ENCODE measurements at places on chromosomes 2 and 18.

- no peak for DNase-seq
These were observed 294.2 kb downstream of the NDUFA10 start for GRCh38 chr2:239730897-239731296.

GRCh38 chr2:126906781-126907180 is 8.1 kb downstream of the TEX51 start:
- DNase-seq: no peak

DNA sequence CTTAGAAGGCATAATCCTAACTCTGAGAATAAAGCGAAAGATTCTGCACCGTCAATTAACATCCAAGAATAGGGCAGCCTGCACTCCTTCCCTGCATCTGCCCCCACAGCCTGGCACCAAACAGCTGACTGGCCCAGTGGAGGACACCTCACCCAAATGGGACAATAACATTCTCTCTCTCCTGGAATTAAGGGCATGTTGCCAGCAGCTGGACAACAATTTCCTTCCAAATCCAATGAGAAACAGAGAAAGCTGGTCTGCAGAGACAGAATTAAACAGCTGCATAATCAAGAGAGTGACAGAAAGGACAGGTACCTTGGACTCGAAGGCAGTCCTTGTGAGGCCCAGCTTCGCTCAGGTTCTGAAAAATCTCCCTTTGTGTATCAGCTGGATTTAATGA is 15.0 kb downstream of the COX7A2L start:
- no peak for DNase-seq

GRCh38 chr18:13893418-13893760 is 21.9 kb downstream of the MC2R start:
- no peak for DNase-seq

GRCh38 chr18:10052871-10053270 is 139.1 kb downstream of the VAPA start:
- DNase-seq: no peak

DNA sequence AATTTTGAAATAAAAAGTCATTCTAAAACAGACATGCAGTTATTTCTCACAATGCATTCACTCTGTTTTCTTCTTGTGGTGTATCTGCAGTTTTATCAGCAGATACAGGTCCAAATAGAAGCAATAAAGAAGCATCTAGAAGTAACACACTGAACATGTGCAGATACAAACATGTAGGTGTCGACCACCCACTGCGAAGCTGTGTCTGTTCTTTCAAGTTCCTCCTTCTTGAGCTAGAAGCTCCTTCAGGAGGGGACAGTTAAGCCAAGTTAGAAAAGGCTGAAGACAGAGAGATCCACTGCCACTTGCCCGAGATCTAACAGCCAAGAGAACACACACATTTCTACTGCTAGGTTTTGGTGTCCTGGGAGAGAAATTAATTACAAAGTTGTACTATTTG is 30.1 kb downstream of the WDFY1 start:
- no peak for DNase-seq

DNA sequence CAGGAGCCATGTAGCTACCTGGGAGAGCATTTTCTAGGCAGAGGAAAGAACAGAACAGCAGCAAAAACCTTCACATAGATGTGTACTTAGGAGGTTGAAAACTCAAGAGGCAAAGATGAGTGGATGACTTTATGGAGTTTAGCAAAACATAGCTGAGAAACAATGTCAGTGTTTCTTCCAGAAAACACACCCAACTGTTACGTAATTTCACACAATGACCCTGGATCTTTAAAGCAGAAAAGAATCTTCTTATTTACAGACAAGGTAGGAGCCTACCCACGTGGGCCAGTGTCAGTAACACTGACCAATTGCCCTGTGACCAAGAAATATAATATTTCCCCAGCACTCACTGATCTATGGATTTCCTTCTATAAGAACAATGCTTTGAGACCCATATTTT is 254.6 kb downstream of the CDH20 start:
- DNase-seq: no peak

GRCh38 chr2:233867993-233868532 is at the start of gene MSL3B:
MSL3B (minus strand) TSS chr2:233868386.
- no peak for DNase-seq

DNA sequence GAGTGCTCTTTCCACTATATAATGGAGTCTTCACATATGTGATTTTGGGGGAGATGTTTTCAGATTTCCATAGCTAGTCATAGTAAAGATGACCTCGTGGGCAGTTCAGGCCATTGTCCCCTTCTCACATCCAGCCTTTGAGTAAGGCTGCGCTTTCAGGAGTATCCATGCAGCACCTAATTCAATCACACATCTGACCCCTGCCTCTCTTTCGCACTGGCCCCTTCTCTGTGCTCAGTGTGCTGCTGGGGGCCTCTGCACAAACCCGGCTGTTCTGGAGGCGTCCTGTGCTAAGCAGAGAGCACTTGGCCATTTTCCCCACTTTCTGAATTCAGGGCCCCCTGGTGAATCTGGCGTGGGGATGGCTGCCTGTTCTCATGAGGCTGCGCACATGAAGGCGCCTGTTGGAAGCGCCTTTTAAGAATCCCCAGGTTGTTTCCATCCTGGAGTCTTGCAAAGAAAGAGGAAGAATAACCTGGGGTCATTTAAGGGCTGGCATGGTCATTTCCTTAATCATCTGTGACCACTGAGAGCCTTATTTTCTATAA is 96.0 kb upstream of the ALPP start:
- DNase-seq: no peak

- no peak for DNase-seq
These were observed 403 bp downstream of the COL4A3 start for GRCh38 chr2:227164763-227165291.

GRCh38 chr2:197310987-197311420 is 424 bp upstream of the ANKRD44 start:
- no peak for DNase-seq

DNA sequence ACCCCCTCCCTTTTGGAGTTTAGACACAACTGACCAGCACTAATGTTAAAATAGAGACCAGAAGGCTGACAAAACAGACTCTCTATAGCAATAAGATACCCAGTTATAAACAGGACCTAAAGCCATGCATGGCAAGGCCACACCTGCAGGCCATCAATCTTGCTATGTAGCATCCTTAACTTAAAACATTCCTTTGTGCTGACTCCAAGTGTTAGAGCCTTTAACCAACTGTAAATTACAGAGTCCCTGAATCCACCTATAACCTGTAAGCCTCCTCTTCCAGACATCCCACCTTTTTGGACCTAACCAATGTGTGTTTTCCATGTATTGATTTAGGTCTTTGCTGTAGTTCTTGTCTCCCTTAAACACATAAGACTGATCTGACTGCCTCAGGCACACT is 17.9 kb downstream of the ANKMY1 start:
- DNase-seq: no peak

- DNase-seq: no peak
These were observed 129.3 kb downstream of the MARCHF4 start for GRCh38 chr2:216243026-216243425.

- DNase-seq: no peak
These were observed 667.4 kb downstream of the NYAP2 start for GRCh38 chr2:226066873-226067272.
